ENCODE measurements at places on chromosomes 1 and 21.

DNA sequence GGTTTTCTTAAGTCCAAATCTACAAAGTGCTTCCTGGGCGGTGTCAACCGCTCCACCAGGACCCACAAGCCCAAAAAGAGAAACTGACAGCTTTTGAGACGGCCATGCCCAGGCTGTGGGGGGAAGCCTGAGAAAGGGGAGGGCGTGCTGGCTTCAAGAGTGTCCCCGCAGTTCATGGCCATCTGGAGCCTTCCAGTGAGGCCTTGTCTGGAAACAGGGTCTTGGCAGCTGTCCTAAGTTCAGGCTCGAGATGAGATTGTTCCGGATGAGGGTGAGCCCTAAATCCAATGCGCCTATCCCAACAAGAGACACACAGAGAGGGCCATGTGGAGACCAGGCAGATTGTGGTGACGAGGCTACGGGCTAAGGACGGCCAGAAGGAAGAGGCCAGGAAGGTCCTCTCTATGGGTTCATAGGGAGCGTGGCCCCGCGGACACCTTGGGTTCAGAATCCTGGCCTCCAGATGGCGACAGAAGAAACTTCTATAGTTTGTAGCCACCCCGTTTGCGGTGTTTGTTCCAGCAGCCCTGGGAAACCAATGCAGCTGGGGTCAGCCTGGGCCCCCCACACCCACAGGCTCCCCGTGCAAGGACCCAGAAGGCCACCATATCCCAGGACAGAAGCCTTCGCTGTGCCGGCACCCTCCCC, 70.2 kb downstream of the ARHGEF16 start:
- DNase-seq = no peak

DNA sequence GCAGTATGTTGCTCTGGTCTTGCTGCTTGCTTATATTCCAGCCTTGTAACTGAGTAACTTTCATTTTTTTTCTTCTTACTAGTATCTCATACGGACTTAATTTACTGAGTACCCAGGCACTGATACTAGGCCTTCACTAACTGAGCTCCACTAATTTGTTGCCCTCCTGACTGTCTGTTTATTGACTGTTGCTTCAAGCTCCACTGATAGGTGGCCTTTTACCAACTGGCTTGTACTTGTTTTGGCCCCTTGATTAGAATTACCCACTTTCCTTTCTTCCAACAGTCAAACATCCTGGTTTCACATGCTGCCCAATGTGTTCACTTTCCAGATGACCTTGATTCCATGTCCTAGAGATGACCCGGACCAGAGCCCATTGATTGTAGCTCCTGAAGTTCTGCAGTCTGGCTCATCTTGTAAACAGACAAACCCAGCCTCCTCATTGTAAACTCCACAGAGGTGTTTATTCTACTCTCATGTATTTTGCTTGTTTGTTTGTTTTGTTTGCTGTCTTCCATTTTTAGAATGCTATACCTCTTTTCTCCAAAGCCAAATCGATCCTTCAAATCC, 27.7 kb downstream of the RGS1 start:
- no peak for DNase-seq

DNA sequence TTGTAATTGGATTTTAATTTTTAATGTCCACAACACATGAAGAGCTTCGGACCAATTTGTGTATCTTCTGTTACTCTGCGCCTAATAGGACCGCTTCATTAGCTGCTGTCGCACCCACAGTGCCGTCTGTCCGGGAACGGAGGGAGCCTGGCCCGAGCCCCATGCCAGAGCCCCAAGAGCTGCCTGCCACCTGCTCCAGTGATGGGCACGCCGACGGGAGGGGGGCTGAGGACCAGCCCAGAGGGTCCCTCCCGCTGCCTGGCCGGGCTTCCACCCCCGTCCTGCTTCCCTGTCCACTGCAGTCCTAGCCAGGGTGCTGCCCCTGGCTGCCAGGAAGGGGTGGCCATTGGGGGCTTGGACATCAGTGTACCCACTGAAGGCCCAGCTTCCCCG, 30.3 kb upstream of the PLCH2 start:
- no peak for DNase-seq

DNA sequence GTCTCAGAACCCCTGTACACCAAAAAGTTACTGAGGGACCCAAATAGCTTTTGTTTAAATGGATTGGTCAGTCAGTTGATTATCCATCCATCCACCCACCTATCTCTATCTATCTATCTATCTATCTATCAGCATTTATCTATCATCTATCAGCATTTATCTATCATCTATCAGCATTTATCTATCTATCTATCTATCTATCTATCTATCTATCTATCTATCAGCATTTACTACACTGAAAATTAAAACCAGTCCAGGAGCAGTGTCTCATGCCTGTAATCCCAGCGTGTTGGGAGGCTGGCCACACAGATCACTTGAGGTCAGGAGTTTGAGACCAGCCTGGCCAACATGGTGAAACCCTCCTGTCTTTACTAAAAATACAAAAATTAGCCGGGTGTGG, 47.1 kb downstream of the CLSTN1 start:
- DNase-seq = no peak

GRCh38 chr1:18160290-18160942, 52.8 kb downstream of the IGSF21 start:
- no peak for DNase-seq

- DNase-seq = no peak
Measured at GRCh38 chr1:57082711-57083439, 117.1 kb upstream of the C8B start.

DNA sequence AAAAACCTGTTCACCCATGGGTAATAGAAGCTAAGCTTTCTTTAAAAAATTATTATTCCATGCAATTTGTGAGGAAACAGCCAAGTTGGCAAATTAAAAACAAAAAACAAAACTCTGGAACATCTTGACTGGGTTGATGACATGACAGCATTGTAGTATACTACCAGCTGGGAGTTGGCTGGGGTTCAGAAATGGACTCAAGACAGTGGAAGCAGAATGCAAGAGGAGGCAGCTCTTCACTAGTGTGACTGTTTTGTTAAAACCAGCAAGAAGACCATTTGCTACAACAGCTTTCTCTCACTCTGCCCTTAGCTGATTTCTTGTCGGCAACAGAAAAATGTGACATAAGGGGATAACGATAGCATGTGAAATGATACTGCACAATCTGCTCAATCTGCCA, 1298.9 kb upstream of the ADGRL4 start:
- no peak for DNase-seq

DNA sequence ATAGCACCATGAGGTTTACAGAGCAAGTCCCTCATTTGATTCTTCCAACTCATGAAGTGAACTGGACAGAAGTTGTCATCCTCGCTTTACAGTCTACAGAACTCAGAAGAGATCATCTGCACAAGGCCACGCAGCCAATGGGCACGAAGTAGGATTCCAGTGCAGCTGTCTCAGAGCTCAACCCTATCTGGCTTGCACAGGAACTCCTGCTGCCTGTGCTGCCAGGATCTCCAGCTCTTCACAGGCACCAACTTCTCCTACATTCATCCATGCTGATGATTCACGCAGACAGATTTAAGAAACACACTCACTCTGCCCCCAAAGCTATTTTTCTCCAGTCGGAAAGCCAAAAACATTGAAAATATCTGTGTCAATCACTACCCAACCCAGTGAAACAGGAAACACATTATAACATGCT, 157.0 kb downstream of the RERE start:
- no peak for DNase-seq

DNA sequence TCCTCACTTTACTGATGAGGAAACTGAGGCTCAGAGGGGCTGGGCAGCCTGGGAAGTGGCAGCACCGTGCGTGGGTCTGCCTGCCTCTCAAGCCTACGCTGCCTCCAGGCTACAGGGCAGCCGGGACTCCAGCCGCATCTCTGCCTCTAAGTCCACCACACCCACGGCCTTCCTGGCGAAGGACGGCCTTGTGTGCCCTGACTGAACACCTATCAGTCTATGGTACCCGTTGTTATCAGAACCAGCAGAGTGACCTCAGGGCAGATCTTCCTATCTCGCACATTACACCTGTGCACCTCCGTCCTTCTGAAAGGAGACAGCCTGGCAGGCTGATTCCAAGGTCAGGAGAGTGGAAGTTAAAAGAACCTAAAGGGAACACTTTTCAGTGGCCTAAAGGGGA, 35.7 kb upstream of the SLC30A1 start:
- DNase-seq = no peak

GRCh38 chr1:31653717-31654473, 9.2 kb upstream of the PEF1 start:
- no peak for DNase-seq

- DNase-seq = no peak
Measured at GRCh38 chr1:88727205-88727604, 43.1 kb downstream of the PKN2 start.

DNA sequence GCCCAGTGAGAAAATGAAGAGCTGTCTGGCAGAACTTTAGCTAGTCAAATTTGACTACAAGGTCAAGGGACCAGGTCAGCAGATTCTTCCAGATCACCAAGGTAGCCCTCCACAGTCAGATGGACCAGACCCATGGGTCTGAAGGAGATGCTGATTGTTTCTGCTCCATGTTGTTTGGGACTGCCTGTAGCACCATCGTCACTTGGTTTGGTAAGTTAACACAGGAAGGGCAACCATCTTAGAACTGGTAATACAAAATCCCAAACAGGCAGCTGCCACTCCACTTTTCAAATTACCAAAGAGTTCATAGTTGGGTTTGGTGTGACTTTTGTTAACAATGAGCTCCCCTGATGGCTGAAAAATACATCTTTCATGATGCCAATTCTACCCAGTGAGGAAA, 9.0 kb downstream of the ITPKB start:
- no peak for DNase-seq

GRCh38 chr1:192462616-192463015, 113.0 kb upstream of the RGS1 start:
- no peak for DNase-seq

GRCh38 chr1:46203738-46204405, 738 bp downstream of the LURAP1 start:
- DNase-seq = no peak

DNA sequence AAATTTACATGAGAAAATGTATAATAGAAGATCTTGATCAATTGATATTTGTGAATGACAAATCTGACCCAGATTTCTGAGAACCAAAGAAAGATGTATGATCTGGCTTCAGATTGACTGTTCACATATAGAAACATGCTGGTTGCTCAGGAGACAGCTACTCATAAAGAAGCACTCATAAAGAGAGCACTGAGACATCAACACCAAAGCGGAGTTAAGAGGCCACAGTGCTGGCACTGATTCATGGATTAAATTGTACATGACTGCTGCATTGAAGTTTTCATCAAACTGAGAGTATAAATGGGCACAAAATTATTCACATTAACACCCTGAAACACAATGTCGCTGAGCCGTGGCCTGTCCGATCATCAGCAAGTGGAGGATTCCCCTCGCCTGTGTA, 46.2 kb downstream of the SH3GLB1 start:
- DNase-seq = no peak

All from stimulated activated CD8-positive, alpha-beta memory T cell treated with anti-CD3 and anti-CD28 coated beads, Interleukin-7, amount 100 ng/mL, for 4 hours (primary cell).